ENCODE measurements at places on chromosomes 3 and 15.
A peak's percentile ranks its signal among the peaks of the same experiment; 100 is the strongest.

DNA sequence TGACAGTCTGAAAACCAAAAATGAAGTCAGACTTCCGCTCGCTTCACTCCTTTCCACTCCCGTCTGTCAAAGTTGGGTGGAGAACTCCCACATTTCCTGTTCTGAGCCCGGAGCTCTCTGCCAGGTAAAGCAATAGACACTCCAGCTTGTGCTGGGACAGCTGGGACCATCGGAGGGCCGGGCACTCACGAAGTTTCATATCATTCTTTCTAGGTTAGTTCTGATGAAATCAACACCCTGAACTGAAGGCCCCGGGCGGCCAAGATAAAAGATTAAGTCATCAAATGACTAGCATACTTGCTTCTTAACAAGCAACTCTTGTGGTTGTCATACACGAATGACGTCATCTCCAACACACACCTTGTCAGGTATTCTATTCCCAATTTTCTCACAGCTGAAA, 42.1 kb downstream of the MAGI1 start:
- DNase-seq = no peak

DNA sequence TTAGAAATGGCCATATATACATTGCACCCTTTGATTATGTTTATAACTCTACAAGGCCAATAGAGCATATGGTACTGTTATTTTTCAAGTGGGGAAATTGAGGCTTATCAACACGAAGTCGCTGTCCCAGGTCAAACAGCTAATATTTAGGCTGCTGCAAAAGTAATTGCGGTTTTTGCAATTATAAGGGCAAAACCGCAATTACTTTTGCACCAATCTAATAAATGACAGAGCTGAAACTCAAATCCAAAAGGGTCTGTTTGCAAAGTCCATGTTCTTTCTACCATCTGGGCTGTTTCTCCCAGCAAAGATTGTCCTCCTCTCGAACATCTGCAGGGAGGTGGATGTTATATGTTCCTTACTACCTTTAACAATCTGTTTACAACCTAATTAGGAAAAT, 147.2 kb downstream of the CADPS start:
- DNase-seq = no peak

DNA sequence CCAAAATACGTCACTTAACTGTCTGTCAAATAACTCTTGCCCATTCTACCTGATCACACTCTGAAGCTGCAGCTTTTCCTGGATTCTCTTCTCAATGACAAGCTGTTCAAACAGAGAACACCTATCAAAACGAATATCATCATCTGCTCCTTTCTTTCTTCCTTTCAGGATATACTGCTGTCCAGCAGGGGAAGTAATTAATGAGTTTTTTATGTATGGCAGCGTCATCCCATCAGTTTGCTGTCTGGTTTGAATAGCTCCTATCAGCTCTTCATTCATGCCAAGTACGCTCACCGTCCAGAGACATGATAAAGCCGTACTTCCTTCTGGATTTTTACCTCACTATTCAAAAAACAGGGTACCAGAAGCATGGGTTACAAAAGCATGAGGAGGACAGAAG, at the start of gene CHRM5:
CHRM5 (plus strand) TSS at position 274 of the 400 bp plus-strand sequence. CDS start 94,221 bp downstream, outside the sequence.
- no peak for DNase-seq

DNA sequence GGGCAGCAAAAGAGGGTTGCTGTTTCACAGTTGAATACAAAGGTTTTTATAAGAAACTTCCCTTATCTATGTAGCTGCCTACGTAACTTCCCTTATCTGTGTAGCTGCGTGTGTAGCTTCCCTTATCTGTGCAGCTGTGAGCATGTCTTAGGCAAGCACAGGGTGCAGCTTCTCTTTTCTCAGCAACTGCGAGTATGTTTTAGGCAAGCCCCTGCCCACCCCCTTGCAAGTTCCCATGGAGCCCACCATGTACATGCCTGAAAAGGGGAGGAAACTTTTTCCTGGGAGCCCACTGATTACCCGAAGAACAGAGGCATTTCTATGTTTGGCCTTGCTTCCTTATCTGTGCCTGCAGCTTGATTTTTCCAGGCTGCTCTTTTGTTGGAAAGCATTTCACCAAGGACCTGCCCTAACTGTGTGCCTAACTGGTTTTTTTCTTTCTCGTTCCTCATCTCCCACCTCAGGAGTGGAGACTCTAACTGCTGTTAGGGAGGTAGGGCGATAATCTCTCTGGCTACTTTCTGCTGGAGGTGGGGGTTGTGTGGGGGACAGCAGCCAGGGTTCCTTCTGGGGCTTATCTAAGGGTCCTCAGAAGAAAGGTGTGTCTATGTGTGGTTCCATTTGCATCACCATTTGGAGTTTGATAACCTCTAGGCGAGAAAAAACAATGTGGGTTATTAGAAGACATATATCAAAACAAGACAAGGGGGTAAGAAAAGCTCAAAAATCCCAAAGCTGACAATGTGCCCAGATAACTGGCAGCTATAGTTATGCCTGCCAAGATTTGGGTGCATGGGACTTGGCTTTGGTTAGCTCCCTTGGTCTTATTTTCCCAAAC, 26.0 kb downstream of the SORD start:
- DNase-seq = peak; percentile 80

DNA sequence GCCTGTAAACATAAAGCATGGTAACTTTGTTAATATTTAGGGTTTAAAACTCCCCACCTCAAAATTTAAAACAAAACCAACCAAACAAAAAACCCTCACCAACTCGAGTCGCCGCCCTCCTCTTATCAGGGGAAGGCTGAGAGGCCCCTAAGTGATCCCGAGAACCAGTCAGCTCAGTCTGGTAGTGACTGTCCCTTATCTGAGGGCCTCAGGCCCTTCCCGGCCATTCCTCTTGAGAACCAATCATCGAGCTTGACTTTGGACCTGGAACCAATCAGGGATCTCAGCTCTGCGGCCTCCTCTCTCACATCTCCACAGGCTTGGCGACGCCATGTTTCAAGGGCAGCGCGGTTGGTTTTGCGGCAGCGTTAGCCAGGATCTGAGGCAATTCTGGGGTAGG, at the start of gene TERB2:
TERB2 (plus strand) TSS at position 300 of the 400 bp plus-strand sequence; CDS start at position 332, 32 bp downstream.
- no peak for DNase-seq

GRCh38 chr3:40053663-40054062, 244.3 kb downstream of the MYRIP start:
- DNase-seq = no peak

GRCh38 chr3:59094446-59094845, 44.6 kb upstream of the CFAP20DC start:
- DNase-seq = no peak

- DNase-seq = no peak
Observed at GRCh38 chr3:128051459-128051836, 789 bp upstream of the SEC61A1 start.

DNA sequence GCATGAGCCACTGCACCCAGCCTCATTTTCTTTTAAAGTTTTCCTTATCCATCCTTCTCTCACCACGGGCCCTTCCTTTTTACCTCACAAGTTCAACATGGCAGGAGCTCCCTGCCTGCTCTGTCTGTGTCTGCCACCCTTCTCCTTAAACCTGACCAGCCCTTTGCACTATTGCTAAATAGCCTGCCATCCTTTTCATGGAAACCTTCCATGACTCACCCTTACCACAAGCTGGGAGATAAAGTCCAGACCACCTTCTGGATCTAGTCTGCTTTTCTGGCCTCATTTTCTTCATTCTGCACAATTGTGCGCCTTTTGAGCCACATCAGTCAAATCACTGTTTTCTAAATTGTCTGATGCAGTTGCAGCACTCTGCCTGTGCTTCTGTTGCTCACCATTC, 8.9 kb downstream of the PARP14 start:
- DNase-seq = no peak

DNA sequence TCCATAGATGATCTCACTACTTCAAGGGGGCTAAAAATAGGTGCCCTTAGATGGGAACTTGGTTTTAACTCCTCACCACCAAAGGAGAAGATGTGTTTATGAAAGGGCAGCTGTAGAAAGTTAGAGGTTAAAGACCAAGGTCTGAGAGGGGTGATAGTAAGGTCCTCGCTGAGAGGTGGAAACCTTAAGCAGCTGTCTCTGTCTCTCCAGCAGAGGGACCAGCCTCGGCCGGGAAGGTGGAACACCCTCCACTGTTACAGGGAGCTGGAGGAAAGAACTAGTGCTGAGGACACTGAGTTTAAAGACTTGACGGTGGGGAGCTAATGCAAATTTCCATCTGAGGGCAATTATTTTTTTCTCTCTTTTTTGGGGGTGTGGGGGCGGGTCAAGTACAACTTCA, 8.9 kb upstream of the RLBP1 start:
- DNase-seq = no peak

- DNase-seq = no peak
Observed at GRCh38 chr3:141262308-141262705, 30.7 kb downstream of the PXYLP1 start.

GRCh38 chr3:146638718-146639117, 33.6 kb upstream of the PLSCR5 start:
- DNase-seq = peak; percentile 2

GRCh38 chr3:31696009-31696297, 163.2 kb downstream of the STT3B start:
- DNase-seq = no peak

- no peak for DNase-seq
Observed at GRCh38 chr15:42053914-42054313, 33.1 kb upstream of the PLA2G4E start.

DNA sequence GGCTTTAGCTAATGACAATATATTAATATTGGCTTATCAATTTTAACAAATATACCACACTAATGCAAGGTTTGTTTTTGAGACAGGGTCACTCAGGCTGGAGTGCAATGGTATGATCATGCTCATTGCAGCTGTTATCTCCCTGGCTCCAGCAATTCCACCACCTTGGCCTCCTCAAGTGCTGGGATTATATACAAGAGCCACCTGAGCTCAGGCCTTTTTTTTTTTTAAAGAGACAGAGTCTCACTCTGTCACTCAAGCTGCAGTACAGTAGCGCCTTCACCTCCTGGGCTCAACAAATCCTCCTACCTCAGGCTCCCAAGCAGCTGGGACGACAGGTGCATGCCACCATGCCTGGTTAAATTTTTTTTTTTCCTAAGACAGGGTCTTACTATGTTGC, 11.7 kb downstream of the DLG1 start:
- no peak for DNase-seq

- peak; percentile 5 for DNase-seq
Observed at GRCh38 chr3:120021523-120021922, 72.7 kb downstream of the GSK3B start.

DNA sequence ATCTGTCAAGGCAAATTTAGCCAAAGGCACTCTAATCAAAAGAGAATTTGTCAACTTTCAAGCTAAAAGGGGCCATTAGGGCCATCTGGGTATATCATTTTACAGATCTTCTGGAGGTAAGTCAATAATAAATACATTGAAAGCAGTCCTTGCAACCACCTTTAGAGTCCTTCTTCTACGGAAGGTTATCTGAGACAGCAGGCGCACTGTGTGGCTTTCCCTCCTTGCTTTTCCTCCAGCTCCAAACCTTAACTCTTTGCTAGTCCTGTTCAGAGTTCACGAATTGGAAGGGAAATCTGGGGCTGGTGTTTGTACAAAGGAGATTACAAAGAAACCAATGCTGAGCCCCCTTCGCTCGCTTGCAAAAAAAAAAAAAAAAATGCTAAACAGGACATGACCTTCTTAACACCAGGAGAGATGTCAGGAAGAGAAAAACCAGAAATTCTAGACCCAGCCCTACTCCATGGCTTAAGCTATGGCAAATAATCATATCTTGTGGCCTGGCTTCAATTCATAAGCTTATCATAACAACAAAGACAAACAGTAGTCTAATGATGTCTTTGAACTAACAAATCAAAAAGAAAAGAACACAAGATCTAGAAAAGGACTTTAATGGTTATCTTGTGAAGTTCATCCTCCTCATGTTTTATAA, 215.7 kb downstream of the STT3B start:
- DNase-seq = no peak

- no peak for DNase-seq
Observed at GRCh38 chr3:76656531-76657070, 383.3 kb upstream of the ROBO2 start.

- DNase-seq = no peak
Observed at GRCh38 chr15:96130734-96131133, 199.8 kb upstream of the NR2F2 start.

- DNase-seq = peak; percentile 6
Observed at GRCh38 chr3:8658306-8659212, 14.0 kb upstream of the SSUH2 start.

DNA sequence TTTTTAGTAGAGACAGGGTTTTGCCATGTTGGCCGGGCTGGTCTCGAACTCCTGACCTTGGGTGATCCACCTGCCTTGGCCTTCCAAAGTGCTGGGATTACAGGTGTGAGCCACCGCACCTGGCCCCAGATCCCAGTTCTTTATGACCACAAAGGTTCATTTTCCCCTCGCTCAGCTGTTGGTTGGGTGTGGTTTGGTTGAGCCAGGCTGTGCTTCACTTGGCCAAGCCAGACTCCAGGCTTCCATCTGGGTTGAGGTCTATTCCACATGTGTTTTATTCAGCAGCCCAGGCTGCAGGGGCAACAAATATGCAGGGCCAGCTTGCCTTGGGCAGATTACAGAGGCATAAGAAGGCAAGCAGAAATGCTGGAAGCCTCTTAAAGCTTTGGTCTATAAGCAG, 13.7 kb downstream of the CGNL1 start:
- no peak for DNase-seq

DNA sequence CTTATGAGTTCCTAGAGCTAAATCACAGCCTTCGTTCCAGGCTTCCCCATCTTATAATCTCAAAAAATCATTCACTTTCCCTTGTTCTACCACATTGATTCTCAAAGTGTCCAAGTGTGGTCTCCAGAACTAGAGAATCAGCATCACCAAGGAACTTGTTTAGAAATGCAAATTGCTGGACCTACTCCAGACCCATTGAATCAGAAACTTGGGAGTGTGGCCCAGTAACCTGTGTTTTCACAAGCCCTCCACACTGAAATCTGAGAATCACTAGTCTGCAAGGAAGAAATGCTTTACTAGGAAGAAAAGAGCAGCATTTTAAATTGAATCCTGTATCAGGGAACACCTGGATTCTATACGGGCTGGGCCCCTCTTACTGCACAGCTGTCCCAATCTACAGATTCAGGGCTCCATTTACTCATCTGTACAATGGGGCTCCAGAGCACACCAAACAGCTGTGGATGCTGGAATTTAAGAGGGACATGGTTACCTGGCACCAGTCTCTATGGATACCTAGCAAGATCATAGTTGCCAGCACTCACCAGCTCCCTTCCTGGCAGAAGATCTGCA, 3.9 kb downstream of the MEGF11 start:
- DNase-seq = no peak

GRCh38 chr3:52405066-52405465, 39.8 kb downstream of the SEMA3G start:
- no peak for DNase-seq

DNA sequence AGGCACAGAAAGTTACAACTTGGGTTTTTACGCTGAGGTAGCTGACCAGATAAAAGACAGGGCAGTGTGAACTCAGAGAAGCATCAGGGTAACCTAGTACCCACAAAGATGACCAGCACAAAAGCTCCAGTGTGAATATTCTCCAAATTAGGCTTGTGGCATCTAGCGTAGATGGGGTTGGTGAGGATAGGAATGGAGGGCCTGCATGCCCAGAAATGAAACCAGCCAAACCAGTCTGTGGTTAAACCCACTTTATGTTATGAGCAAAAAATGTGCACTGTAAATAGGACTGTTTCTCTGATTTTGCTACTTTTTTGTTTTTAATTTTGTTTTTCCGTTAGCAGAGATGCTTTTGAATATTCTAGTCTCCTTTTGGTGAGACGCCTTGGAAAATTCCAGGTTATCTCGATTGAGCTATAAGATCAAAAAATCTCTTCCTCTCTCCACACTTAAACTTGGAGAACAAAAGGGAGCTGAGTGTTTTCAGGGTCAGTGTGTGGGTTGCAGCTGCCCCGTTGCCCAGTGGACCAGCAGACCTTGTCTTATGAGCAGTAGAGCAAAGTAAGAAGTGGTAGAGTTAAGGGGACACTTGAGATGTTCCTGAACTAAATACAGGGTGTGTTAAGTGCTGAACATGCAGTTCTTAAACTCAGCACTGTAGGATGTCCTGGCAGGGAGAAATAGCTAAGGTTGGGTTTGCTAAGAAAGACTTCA, 132.9 kb downstream of the C3orf38 start:
- DNase-seq = no peak
